Activated CD4-positive, alpha-beta T cell treated with anti-CD3 and anti-CD28 coated beads for 36 hours (primary cell): ENCODE measurements at places on chromosomes 2 and 18.

- no peak for DNase-seq
Observed at GRCh38 chr18:44651478-44651877, 29.2 kb upstream of the SETBP1 start.

- no peak for DNase-seq
Observed at GRCh38 chr18:48215876-48216638, 193.1 kb downstream of the ZBTB7C start.

DNA sequence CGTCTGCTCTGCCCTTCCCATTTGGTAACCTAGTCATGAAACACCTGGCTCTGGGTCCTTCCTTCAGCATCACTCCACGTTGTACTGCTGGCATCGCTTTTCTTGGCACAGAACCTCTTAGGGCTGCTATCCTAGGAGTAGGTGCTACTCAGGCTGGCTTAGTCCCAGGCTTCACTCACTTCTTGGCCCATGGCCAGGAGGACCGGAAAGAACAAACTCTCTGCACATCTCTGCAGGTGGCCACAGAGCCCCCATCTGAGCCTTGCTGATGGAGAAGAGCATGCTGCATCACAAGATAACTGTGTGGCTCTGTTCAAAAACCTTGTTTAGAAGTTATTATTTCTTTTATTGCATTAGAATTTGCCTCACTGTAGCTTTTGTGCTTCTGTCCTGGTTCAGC, 447.2 kb upstream of the TNP1 start:
- DNase-seq, result no peak

- DNase-seq, result peak; percentile 30
Observed at GRCh38 chr2:9002637-9003365, 683 bp downstream of the MBOAT2 start.

DNA sequence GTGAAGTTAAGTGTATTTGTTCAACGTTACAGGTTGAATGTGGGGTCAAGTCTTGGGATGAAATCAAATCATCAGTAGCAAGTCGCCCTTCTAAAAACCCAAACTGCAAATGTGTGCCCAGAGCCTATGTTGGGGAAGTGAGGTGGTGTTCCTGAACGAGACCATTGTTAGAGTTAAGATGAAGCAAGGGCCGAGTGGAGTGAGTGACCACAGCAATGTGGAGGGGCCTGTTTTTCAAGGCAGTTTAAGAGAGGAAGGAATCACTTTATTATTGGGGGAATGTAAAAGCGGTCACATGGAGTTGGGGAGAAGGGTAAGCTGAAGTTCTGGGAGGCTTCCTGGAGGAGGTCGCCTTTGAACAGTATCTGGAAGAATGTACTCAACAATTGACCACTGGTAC, 68.5 kb downstream of the MYCN start:
- no peak for DNase-seq

DNA sequence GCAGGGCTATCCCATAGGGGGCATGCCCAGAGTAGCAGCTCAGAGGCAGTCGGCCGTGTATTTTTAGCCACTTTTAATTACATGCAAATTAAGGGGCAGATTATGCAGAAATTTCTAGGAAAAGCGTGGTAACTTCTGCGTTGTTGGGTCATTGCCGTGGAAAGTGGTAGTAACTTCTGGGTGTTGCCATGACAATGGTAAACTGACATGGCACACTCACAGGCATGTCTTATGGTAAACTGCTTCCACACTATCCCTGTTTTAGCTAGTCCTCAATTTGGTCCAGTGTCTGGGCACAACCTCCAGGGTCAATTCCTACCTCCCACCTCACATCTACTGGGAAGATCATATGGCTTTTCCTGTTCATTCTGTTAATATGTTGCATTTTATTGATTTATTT, 428.9 kb upstream of the FANCL start:
- DNase-seq, result no peak
